ENCODE measurements at places on chromosomes 6 and 20.

- H3K36me3 ChIP-seq = no peaks in the 10 kb centered on the region
- H3K27me3 ChIP-seq = no peaks in the 10 kb centered on the region
- H3K27ac ChIP-seq = no peak overlapping the region
Observed at GRCh38 chr6:109834131-109834530, 143.0 kb downstream of the FIG4 start.

- H3K36me3 ChIP-seq = no peaks in the 10 kb centered on the region
- H3K27ac ChIP-seq = no peak overlapping the region
- peak overlapping the region; percentile 59 for H3K4me3 ChIP-seq
- peaks cover 6% of the 10 kb centered on the region for H3K4me1 ChIP-seq
Observed at GRCh38 chr6:52881996-52882841, 27.3 kb downstream of the GSTA3 start.

DNA sequence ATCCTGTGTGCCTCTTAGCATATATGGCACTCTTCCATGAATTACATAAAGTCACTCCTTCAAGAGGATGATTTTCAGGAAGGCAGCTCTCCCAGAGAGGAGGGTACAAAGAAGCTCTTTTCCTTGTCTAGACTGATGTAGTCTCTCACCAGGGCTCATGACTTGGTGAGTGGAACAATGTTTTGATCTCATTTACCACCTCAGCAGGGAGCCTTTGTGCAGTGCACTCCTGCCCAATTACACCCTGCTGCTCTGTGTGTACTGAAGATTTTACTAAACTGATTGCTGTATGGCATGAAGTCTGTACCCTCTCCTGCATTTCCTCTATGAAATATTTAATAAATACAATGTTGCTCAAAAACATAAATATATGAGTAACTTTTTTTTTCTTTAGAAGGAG lies 598.3 kb upstream of the HS3ST5 start:
- H3K36me3 ChIP-seq = no peaks in the 10 kb centered on the region
- no peaks in the 10 kb centered on the region for H3K27me3 ChIP-seq
- no peaks in the 10 kb centered on the region for H3K4me1 ChIP-seq
- no peak overlapping the region for H3K4me3 ChIP-seq
- H3K27ac ChIP-seq = no peak overlapping the region

GRCh38 chr6:99130897-99131873 lies 183.4 kb upstream of the FBXL4 start:
- H3K27ac ChIP-seq = no peak overlapping the region
- H3K4me1 ChIP-seq = no peaks in the 10 kb centered on the region
- no peak overlapping the region for H3K4me3 ChIP-seq
- no peaks in the 10 kb centered on the region for H3K27me3 ChIP-seq
- DNase-seq = no peak

DNA sequence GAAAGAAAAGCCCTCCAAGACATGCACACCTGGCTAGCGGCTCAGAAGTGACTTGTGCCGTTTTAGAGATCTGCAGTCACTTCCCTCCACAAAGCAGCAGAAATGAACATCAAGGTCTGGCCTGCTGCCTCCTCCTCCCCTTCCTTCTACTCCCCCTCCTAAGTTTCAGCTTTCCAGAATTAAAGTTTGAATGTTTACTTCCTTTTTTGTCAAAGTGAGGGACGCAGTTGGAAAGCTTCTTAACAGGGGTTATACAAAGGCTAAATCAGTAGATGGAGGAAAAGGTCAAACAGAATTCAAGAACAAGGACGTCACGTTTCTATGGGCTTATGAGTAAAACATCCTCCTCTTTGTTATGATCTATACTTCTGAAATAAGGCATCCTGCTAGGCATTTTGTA lies 227.7 kb downstream of the SLC35F1 start:
- no peak overlapping the region for H3K4me3 ChIP-seq
- no peaks in the 10 kb centered on the region for H3K36me3 ChIP-seq
- DNase-seq = no peak
- no peaks in the 10 kb centered on the region for H3K27me3 ChIP-seq
- no peaks in the 10 kb centered on the region for H3K4me1 ChIP-seq

DNA sequence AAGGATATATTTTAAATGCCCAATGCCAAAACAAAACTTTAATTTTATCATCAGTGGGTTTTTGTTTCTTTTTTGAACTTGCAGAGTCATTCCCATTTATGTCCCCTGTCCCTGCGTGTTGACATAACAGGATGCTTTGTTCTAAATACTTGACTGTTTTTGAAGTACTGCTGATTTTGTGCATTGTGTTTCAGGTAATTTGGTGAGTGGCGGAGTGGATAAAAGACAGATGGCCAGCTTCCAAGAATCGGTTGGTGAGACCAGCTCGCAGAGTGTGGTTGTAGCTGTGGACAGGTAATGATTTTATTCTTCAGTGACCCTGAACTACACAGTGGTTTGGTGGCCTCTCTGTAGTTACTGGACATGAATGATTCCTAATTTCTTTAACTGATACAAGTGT lies 50.5 kb upstream of the CSE1L start:
- no peak overlapping the region for H3K4me3 ChIP-seq
- no peaks in the 10 kb centered on the region for H3K27me3 ChIP-seq
- no peaks in the 10 kb centered on the region for H3K4me1 ChIP-seq
- H3K36me3 ChIP-seq = peaks cover 91% of the 10 kb centered on the region
- no peak overlapping the region for H3K27ac ChIP-seq
- no peak for DNase-seq

GRCh38 chr6:165913676-165914570 lies 250.9 kb upstream of the PDE10A start:
- no peak for DNase-seq
- H3K4me3 ChIP-seq = no peak overlapping the region
- no peaks in the 10 kb centered on the region for H3K4me1 ChIP-seq
- no peak overlapping the region for H3K27ac ChIP-seq
- H3K36me3 ChIP-seq = no peaks in the 10 kb centered on the region

GRCh38 chr6:140124498-140124897 lies 750.0 kb upstream of the CITED2 start:
- no peak overlapping the region for H3K27ac ChIP-seq
- no peaks in the 10 kb centered on the region for H3K36me3 ChIP-seq
- H3K27me3 ChIP-seq = no peaks in the 10 kb centered on the region
- H3K4me3 ChIP-seq = no peak overlapping the region
- no peaks in the 10 kb centered on the region for H3K4me1 ChIP-seq
- DNase-seq = no peak

GRCh38 chr6:167409694-167410093 lies 84.8 kb downstream of the TTLL2 start:
- no peaks in the 10 kb centered on the region for H3K27me3 ChIP-seq
- H3K36me3 ChIP-seq = no peaks in the 10 kb centered on the region
- no peak overlapping the region for H3K27ac ChIP-seq

DNA sequence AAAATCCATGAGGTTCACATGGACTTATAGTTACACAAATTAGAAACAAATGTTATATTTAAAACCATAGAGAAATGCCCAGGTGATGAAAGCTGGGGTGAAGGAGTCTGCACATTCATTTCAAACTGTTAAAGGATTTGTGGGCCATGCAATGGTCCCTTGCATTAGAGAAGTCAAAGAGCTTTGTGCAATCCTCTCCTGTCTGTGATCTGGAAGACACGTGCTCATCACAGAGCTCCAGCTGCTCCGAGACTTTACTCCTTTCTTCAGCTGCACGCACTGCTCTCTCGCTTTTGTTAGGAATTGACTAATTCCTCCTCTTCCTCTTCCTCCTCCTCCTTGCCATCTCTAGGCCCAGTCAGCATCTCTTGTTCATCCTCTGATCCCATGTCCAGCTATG lies 4.1 kb upstream of the AIF1 start:
- no peak overlapping the region for H3K4me3 ChIP-seq
- H3K27me3 ChIP-seq = no peaks in the 10 kb centered on the region
- H3K36me3 ChIP-seq = no peaks in the 10 kb centered on the region
- H3K4me1 ChIP-seq = peaks cover 11% of the 10 kb centered on the region
- DNase-seq = no peak
- no peak overlapping the region for H3K27ac ChIP-seq

DNA sequence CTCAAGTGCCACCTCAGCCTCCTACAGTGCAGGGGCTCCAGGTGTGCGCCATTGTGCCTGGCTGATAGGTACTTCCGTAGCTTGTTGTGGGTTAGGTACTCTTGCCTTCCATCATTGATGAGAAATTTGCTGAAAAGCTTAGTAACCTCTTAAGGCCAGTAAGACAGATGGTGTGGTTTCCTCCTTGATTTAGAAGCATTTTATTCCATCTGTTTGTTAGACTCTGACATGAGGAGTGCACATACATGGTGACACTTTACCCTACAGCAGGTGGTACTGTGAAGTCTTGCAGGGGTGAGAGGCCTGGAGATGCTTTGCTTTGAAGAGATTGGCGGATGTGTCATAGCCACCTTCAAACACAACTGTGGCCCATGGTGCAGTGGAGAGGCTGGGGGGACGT lies 14.8 kb upstream of the MTG2 start:
- H3K4me1 ChIP-seq = no peaks in the 10 kb centered on the region
- no peak for DNase-seq
- no peak overlapping the region for H3K27ac ChIP-seq
- H3K4me3 ChIP-seq = no peak overlapping the region
- no peaks in the 10 kb centered on the region for H3K27me3 ChIP-seq

GRCh38 chr6:31049518-31049917 lies 39.2 kb downstream of the MUC22 start:
- peaks cover 2% of the 10 kb centered on the region for H3K4me1 ChIP-seq
- H3K27ac ChIP-seq = no peak overlapping the region
- H3K4me3 ChIP-seq = no peak overlapping the region
- no peak for DNase-seq

DNA sequence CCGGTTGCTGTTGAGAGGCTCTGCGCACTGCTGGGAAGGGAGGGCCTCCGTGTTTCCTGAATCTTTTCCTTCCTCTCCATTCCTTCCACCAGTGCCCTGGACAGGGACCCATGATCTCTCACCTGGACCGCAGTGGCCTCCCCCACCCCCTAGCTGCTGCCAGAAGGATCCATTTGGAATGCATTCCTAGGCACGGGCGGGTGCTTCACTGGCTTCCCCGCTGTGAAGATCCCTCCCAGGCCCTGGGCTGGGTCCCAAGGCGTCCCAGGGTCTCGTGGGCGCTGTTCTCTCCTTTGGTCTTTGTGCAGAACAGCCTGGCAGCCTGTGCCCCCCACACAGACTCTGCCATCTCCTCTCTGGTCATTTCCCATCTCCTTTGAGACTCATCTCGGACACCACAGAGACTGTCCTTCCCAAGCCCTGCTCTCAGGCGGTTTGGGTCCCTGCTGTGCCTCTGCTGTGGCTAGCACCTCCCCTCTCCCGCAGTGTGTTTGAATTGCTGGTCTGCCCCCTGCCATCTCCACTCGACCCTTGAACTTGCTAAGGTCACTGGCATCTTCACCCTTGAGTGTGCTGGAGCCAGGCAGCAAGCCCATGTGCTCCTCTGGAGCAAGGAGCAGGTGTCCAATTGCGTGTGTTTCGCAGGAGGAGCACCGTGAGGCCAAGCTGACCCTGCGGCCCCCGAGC lies 59.0 kb downstream of the TCP11 start:
- H3K36me3 ChIP-seq = peaks cover 64% of the 10 kb centered on the region
- no peaks in the 10 kb centered on the region for H3K4me1 ChIP-seq
- H3K27ac ChIP-seq = no peak overlapping the region
- no peaks in the 10 kb centered on the region for H3K27me3 ChIP-seq
- DNase-seq = no peak
- no peak overlapping the region for H3K4me3 ChIP-seq

DNA sequence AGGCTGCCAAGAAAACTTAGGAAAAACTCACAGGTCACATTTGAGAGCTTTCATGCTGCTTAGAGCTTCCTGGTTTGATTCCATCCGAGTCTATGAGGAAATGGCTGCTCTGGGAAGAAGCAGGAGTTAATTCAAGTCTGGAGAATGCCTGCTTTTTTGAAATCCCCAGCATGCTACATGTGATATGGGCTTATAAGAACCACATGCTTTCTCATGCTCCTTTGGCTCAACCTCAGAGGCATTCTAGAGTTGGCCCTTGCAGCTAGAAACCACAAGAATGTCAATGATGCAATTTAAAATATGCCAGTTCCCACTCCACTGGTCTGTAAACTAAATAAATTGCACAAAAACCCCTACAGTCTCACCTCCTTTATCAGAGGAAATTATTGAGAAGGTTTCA lies 142.9 kb upstream of the OLIG3 start:
- no peaks in the 10 kb centered on the region for H3K36me3 ChIP-seq
- no peak overlapping the region for H3K27ac ChIP-seq
- H3K27me3 ChIP-seq = no peaks in the 10 kb centered on the region
- no peak overlapping the region for H3K4me3 ChIP-seq

DNA sequence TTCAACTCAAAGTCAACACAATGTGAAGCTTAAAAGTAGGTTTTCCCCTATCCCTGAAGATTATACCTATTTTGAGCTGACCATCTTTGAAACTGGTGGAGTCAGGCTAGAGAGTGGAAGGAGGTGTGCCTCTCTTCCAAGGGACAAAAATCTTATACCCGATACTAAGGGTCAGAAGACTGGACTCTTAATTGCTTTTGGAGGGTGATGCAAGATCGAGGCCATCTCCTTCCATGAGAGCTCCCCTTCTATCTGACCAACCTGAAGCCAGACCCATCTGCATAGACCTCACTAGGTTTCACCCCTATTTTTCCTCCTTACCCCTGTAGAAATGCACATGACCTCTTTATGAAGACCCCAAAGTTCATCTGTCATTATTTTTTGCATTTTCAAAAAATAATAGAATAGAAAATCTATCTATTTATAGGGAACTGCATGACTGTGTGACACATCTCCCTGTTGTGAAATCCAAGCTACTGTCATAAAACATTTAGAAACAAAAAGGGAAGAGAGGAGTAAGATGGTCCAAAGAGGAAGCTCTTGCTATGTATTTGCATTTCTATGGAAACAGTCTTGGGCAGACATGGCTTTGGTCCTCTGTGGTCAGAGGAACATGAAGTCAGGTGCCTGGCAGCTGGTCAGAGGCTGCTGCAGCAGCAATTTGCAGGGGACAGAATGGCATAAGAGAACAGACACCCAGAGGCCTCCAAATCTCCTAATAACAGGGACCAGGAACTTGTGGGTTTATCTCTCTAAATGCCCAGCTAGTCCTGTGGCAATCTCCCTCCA lies 349.2 kb downstream of the MAFB start:
- no peaks in the 10 kb centered on the region for H3K4me1 ChIP-seq
- H3K27ac ChIP-seq = peak overlapping the region; percentile 35
- H3K4me3 ChIP-seq = no peak overlapping the region
- peaks cover 7% of the 10 kb centered on the region for H3K27me3 ChIP-seq

DNA sequence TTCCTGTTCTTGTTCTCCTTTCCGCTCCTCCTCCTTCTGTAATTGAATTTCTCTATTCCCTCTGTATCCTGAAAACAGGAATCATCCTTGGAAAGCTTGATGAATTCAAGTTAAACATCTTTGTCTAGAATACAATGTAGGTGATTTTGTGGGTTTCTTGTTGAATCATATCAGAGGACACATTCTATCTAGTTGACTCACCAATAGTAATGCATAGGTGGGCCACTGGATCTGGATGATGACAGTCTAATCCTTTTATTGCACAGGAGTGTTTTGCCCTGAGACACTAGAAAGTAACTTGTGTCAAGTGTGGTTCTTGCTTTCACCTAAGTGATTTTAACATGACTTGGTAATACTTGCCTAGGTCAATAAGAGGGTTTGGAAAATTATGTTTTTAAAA lies 164.3 kb downstream of the RFPL4B start:
- H3K27ac ChIP-seq = no peak overlapping the region
- DNase-seq = no peak

- no peak overlapping the region for H3K4me3 ChIP-seq
- no peaks in the 10 kb centered on the region for H3K4me1 ChIP-seq
- H3K27me3 ChIP-seq = no peaks in the 10 kb centered on the region
- DNase-seq = no peak
- no peaks in the 10 kb centered on the region for H3K36me3 ChIP-seq
Observed at GRCh38 chr6:63561288-63561687, 11.0 kb upstream of the LOC128125822 start.
